D721Med (cell line): ENCODE measurements at places on chromosomes 7 and 10.
A peak's percentile ranks its signal among the peaks of the same experiment; 100 is the strongest.

- no peak for DNase-seq
Observed at GRCh38 chr7:156473476-156474240, 166.9 kb upstream of the RNF32 start.

GRCh38 chr10:76086170-76086760 is 654.8 kb downstream of the LRMDA start:
- no peak for DNase-seq

- no peak for DNase-seq
Observed at GRCh38 chr10:61721431-61721830, 58.7 kb downstream of the CABCOCO1 start.

DNA sequence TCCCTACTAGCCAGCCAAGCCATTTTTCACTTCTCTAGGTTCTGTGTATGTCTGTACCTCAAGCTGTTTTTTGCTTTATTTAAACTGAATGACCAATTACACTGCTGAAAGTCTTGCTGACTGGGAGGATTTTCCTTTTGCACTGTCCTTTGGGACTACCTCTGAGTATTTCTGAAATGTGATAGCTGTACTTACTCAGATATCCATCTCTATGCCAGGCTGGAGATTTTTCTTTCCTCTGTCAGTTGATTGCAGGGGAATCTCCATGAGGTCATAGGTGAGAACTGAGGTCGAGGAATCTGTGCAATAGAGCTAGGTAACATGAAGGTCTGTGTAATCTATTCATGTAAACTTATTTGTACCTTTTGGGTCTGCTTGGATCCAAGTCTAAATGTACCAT is 38.9 kb upstream of the ANKRD1 start:
- DNase-seq, result no peak

DNA sequence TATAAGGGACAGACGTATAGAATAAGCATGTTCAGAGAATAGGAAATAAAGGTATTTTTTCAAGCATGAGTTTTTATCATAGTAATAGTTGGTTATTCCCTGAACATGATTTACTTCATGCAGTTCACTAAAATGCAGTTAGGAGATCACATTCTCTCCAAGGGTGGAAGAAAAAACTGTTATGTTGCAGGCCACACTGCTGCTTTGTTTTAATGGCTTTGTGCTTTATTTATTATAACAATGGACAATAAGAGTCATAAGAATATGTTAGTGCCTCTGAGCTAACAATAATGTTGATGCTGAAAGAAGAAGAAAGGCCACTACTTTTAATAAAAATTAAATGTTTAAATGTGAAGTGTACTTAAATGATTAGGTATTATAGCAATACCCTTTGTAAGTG is 78.5 kb upstream of the GATAD1 start:
- no peak for DNase-seq

DNA sequence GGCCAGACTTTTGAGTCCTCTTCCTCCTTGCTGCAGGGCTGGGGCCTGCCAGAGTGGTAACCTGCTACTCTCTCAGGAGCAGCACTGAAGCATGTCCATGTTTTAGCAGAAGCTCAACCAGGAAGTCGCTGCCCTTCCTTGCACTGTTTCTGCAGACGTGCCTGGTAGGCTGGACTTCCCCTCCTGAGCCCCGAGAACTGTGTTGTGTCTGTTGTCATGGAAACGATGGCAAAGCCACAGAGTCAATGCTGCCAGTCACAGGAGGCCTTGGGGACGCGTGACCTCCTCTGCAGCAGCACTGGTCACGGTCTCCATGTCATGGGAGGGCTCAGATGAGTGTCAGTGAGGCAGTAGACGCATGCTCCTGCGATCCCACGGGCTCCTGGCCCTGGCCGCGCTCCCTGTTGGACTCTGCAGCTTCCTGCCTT is 145.5 kb downstream of the FANK1 start:
- no peak for DNase-seq

DNA sequence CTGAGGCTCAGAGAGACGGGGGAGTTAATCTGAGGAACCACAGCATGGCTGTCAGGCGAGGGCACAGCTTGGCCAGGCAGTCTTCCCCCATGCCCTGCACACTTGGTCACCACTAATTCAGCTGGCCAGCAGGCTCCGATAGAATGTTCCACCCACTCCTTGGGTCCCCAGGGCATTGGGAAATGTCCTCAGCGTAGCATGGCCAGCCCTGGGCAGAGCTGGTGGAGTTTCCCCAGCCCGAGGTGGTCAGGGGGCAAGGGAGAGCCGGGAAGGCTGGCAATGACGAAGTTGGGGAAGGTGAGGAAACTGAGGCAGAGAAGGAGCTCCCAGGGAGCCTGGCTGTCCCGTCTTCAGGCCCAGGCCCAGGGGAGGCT is 12.1 kb upstream of the GRIFIN start:
- no peak for DNase-seq

GRCh38 chr7:46725838-46726237 is 804.8 kb upstream of the IGFBP3 start:
- no peak for DNase-seq

DNA sequence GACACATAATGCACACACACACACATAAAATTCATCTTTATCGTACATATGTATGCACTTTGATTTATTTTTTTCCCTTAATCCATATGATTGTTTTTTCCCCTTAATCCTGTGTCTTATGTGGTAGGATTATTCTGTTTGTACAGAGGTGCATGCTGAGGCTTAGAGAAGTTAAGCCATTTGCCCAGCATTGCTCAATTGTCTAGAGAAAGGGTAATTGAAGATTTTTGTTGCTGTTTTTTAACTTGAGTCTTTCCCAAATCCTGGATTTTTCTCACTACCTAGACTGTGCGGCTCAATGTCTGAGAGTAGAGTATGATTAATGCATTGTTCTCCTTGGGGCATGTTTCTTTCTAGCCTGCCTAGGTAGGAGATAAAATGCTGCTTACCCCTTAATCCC is 35.0 kb downstream of the WBP1L start:
- peak; percentile 35 for DNase-seq

- no peak for DNase-seq
Observed at GRCh38 chr10:24324651-24325050, 115.7 kb downstream of the KIAA1217 start.

GRCh38 chr10:31820778-31821369 is 107.8 kb downstream of the ARHGAP12 start:
- DNase-seq, result no peak

- DNase-seq, result no peak
Observed at GRCh38 chr7:28328822-28329660, 83.3 kb upstream of the CREB5 start.
